Pancreas (tissue), 10 donors: ENCODE measurements at places on chromosomes 1 and 21. TPM values are rescaled to one million over a fixed set of nuclear protein-coding genes. Genes with fewer than 3 reads are reported as not detected.

The KRTAP11-1 gene
- not detected for total RNA-seq

GRCh38 chr1:100713626-100714025 lies 5.9 kb upstream of the VCAM1 start:
- no peaks in the 10 kb centered on the region for H3K36me3 ChIP-seq
- H3K4me1 ChIP-seq: no peaks in the 10 kb centered on the region
- no peak overlapping the region for H3K4me3 ChIP-seq
- no peaks in the 10 kb centered on the region for H3K27me3 ChIP-seq

The RYR2 gene
- 4.9 TPM for total RNA-seq

The FDPS gene
- 53.7 TPM for total RNA-seq
